CD4-positive, alpha-beta T cell treated with Interferon gamma for 1 hour (primary cell): ENCODE measurements at places on chromosomes 6 and 20.

DNA sequence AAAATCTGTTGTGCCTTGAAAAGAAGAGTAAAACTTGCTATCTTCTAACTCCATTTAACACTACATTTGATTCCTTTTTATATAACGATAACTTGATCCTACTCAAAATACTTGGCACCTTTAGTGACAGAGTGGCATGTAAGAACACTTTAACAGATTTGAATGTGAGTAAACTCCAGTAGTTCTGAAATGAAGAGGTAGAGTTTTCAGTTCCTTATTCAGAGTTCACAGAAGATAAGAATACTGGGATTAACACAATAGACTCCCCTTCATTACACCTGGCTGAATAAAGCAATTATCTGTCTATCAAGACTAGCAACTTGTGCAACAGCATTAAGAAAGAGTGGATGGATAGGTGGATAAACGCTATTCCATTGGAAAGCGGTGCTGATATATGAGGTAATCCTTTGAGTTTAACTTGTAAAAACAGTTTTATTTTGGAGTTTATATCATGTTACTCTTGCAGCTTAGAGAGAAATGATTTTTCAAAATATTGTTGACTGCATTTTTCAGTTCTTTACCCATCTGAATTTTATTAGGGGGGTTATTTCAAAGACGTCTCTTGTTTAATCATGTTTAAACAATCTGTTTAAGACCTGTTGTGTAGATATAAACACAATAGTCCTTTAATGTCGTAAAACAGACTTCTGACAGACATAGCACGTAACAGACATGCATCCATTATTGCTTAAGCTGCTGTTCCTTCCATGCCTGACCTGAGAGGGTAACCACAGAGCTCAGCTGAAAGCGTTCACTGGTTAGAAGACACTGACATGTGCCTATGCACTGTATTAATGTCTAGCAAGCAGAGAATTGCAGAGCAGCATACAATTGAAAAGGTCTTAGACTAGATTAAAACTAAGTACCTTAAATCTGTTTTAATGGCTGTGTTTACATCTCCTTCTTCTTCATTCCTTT, 102.4 kb upstream of the SUPT3H start:
- no peak for DNase-seq

DNA sequence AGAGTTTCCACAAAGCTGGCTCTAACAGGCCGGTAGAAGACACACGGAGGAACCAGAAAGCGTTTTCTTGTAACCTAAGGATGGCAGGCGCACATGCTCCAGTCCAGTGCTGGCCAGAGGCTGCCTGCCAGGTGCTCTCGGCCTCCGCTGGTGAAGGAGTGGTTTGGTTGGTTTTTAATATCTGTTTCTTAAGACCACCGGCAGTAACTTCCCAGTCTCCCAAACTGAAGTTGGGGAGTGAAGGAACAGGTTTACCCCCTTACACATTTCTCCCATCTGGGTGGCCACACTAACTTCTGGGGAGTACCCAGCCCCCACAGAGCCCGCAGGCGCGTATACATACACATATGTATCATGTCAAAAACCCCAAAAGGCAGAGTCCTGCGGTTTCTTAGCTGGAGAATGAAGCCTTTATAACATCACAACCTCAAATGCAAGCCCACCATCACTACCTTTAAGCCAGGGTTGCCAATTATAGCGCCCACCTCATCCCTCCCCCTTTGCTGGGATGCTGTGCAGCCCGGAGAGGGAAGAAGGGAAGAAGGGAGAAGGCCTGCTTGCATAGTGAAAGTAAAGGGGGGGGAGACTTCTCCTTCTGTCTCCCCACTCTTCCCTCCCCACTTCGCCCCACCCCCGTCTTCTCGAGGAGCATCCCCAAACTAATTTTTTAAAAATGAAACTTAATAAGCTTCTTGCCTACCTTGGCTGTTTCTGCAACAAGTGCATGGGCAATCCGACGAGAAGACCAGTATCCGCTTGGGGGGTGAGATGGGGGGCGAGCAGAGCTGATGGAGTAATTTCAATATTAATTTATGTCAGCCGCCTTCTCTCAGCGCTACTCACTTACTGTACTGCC, 1.0 kb downstream of the TRERF1 start:
- no peak for DNase-seq

GRCh38 chr6:37048851-37049757, 43.6 kb downstream of the FGD2 start:
- peak; percentile 86 for DNase-seq

DNA sequence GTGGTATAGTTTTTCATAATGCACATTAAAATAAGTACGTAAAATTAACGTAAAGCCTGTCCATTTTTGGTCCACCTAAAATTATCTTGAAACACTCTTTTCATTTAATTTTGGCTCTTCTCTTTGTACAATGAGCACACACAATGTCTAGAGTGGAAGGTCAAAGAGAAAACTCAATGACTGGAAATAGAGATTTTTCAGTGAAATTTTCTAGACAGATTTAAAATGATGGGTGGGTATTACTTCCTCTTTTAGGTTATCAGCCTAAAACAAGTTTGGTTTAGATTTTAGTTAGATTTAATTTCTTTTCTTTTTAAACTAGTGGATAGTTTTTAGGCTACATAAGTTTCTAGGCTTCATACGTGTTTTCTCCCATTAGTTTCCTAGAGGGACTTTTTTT, 24.9 kb downstream of the DSE start:
- no peak for DNase-seq

GRCh38 chr6:85672050-85672449, 29.4 kb upstream of the SYNCRIP start:
- no peak for DNase-seq

DNA sequence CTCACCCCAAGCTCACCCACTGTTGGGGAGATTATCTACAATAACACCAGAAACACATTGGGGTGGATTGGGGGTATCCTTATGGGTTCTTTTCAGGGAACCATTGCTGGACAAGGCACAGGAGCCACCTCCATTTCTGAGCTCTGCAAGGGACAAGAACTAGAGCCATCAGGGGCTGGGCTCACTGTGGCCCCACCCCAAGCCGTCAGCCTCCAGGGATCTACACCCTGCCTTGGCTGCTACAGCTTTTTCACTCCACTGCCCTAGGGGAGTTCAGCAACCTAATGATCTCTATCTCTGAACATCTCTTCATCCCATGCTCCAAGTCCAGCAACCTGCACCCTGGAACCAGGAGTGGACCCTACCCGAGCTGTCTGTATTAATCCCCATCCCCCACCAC, 21.2 kb downstream of the MAVS start:
- DNase-seq = no peak

GRCh38 chr6:54467384-54467783, 159.1 kb downstream of the TINAG start:
- DNase-seq = no peak

- no peak for DNase-seq
These were observed 33.9 kb downstream of the SOBP start for GRCh38 chr6:107523794-107524193.

- DNase-seq = no peak
These were observed 17.6 kb upstream of the SERPINB9 start for GRCh38 chr6:2920671-2921112.

DNA sequence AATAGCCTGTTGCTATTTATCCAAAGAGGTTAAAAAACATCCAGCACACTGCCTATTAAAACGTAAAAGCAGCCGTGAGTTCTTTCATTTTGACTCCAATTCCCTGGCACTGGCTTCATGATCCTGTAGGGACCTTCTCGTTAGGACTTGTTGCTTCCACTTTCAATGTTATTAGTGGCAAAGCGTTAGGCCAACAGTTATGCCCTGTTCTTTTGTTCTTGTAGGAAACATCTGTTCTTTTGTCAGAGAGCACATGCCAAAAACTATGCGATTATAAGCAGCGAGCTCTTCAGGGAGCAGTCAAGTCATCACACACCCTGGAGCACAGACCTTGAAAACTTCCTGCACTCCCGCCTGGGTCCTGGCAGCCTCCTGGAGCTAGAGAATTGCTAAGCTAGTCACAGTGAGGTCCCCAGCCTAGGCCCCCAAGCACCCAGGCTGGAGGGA, 609.5 kb upstream of the ARID1B start:
- DNase-seq = no peak

GRCh38 chr6:124792386-124792785, 169.9 kb upstream of the RNF217 start:
- no peak for DNase-seq

DNA sequence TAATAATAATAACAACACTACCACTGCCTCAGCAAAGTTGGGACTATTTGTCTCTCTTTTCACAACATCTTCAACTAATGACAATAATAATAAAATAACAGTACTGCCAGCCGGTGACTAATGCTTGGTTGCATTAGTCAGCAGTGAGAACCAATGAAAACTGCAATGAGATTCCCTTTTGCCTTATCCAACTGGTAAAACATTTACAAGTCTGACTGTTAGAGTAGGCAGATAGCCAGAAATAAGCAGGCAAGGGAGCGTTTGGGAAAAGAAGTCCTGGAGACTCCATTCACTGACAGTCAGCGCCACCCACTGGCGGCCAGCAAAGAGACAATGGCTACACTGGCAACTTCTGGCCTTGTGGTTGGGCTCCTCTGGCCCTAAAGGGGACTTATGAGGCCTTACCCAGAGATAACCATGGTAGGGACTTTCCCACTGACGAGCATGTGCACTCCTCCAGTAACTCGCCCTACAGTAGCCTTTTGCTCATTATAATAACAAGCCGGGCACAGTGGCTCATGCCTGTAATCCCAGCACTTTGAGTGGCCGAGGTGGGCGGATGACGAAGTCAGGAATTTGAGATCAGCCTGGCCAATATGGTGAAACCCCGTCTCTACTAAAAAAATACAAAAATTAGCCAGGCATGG, 3.4 kb upstream of the NSFL1C start:
- DNase-seq = peak; percentile 38

DNA sequence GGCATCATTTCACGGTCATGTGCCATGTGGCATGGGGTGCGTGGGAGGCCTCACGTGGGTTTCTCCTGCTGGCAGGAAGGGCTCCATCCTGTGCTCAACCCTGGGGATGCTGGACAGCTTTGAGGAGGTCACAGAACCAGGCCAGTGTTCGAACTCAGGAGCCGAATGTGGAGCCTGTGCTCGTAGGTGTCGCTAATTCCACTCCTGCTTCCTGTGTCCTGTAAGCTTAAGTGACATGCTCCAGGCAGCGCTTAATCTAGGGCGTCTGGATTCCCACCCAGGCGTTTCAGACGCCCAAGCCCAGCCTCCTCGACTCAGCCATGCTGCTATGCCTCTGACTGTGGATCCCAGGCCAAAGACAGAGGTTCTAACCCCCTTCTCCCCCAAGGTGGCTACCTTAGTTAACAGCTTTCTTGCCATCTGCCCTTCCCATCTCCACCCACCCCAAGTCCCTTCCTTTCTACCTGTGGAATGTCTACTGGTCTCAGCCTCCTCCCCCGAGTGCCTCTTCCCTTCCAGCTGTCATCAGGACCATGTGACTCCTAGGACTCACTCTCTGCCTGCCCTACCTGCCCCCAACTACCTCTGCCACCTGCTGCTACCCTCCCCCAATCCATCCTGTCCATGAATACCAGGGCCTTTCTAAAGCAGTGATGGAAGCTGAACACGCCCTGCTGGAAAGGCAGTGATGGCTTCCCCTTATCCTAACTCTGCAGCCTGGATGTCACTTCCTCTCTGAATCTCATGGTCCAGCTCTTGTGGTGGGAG, 255.1 kb downstream of the CDH26 start:
- DNase-seq = no peak

GRCh38 chr20:50237349-50237748, 46.7 kb downstream of the CEBPB start:
- no peak for DNase-seq

GRCh38 chr20:44837946-44838345, 27.6 kb upstream of the RIMS4 start:
- no peak for DNase-seq

DNA sequence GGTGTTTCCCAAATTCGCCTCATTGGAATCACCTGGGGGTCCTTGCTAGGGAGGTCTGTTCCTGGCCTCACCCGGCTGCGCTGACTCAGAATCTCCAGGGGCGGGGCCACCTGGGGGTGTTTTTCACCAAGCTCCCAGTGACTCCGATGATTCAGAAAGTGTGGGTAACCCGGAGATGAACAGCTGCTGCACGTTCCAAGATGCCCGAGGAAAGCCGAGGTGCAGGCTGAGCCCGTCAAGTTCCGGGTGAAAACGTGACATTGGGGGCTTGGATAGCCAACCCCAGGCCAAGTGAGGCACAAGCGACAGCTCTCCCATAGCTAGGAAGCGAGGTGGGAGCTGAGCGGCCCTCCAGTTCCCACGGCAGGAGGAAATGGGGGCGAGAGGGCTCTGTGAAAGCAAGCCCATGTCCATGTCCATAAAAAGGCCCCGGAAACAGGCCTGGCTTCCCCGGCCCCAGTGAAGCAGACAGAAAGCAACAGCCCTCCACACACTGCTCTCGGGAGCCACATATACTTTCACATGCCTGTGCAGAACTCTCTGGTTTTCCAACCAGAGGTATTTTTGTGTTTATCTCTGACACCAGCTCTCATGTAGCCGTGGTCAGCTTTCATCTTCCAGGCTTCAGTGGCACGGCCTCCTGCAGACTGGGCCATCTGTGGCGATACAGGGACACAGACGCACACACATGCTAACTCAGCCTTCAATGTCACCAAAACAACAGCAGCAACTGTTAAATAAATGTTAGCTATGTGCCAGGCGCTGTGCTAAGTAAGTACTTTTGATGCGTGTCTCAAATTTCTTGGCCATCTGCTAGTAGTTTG, 90.7 kb upstream of the CCDC28A start:
- DNase-seq = no peak

GRCh38 chr6:8530785-8531435, 95.6 kb upstream of the SLC35B3 start:
- no peak for DNase-seq

- DNase-seq = no peak
These were observed 414.6 kb downstream of the CDH26 start for GRCh38 chr20:60372822-60373221.

GRCh38 chr6:132198040-132198439, 203.2 kb downstream of the MOXD1 start:
- no peak for DNase-seq

- DNase-seq = no peak
These were observed 40.5 kb downstream of the FAM120B start for GRCh38 chr6:170347091-170347490.

DNA sequence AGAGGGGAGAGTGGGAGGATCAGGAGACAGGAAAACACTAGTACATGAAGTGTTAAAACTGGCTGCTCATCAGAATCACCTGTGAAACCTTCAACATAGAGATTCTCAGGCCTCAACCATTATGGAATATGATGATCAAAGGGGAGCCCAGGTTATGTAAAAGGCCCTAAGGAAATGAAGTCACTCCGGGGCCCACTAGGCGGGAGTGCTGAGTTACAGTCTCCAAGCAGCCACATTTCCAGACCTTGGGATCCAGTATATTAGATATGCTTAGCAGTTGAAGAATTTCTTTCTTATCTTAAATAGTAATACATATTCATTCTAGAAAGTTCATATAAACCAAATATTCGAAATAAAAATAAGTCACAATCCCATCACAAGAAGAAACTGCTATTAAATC, 476.3 kb downstream of the PRKN start:
- no peak for DNase-seq

DNA sequence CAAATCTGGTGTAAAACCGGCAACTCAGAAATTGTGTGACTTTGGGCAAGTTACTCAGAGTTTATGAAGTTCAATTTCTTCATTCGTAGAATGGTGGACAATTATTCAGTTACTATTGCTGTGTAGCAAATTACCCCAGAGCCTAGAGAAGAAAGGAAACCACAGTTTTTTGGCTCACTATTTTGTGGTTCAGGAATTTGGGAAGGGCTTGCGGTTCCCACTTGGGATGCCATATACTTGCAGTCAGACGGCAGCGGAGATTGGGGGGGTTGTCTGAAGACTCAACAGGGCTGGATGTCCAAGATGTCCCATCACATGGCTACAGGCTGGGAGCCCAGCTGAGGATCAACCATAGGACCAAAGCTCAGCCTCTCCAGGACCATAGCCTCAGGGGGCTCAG, 108.1 kb downstream of the PCSK2 start:
- DNase-seq = no peak

- peak; percentile 69 for DNase-seq
These were observed 1.6 kb upstream of the KIF16B start for GRCh38 chr20:16574656-16575355.
